ENCODE measurements at places on chromosomes 1 and 21.
A peak's percentile ranks its signal among the peaks of the same experiment; 100 is the strongest.

DNA sequence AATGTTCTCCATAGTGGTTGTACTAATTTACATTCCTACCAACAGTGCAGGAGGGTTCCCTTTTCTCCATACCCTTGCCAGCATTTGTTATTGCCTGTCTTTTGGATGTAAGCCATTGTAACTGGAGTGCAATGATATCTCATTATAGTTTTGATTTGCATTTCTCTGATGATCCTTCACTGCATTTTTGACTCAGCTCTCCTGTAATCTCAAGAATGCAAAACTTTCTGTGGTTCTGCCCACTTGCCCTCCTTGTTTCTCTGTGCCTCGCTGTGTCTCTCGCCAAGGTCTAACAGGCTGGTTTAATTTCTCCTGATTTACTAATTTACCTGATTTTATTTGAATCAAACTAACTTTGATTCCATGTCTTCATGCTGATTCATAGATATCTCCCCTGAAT is 407.9 kb downstream of the ZP4 start:
- DNase-seq = no peak

- DNase-seq = no peak
Measured at GRCh38 chr1:8858112-8858668, 20.3 kb downstream of the ENO1 start.

DNA sequence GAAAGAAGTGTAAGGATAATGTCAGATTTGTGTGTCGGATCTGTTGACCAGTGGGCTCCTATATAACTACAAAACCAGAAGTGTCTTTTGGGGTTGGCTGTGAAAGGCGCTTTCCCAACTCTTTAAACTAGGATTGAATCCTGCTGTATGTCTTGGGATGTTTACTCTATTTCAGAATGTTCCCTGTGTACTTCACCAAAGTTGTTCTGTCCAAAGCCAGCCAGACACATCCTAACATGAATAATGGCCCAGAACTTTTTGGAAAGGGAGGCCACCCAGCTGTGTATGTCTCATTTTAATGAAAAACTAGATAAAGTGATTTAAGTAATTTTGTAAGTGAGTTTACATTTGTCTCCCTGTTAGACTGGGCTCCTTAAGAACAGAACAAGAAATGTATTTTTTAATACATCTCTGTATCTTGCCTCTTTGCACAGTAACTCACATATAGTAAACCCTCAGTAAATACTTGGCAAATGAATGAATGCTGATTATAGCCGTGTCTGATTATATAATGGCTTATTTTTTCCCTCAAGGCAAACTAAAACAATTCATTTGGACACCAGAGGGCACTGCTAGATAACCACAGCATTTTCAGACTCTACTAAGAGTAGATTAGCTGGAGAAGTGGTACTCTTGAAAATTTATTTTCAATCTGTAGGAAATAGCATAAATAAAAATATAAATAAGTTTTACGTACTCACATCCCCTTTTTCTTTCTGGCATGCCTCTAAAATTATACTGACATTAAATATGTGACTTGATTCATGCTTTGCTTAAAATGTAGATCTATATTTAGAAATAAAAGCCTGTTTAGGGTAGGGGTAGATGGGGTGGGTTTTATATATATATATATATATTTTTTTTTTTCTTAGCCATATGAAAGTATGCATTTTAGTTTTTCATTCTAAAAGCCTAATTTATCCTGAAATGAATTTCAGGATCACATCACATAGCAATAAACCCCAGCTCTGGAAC is 23.8 kb downstream of the TSEN15 start:
- DNase-seq = peak; percentile 34

DNA sequence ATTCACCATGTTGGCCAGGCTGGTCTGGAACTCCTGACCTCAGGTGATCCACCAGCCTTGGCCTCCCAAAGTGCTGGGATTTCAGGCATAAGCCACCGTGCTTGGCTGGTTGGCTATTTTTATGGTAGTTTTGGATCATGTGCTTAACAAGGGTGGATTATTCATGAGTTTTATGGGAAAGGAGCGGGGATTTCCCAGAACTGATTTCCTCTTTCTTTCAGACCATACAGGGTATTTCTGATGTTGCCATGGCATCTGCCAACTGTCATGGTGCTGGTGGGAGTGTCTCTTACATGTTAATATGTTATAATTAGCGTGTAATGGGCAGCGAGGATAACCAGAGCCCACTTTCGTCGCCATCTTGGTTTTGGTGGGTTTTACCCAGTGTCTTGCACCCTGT is 3.2 kb downstream of the TRPM2 start:
- no peak for DNase-seq

GRCh38 chr1:166165661-166166328 is 1.0 kb downstream of the FAM78B start:
- DNase-seq = peak; percentile 9

DNA sequence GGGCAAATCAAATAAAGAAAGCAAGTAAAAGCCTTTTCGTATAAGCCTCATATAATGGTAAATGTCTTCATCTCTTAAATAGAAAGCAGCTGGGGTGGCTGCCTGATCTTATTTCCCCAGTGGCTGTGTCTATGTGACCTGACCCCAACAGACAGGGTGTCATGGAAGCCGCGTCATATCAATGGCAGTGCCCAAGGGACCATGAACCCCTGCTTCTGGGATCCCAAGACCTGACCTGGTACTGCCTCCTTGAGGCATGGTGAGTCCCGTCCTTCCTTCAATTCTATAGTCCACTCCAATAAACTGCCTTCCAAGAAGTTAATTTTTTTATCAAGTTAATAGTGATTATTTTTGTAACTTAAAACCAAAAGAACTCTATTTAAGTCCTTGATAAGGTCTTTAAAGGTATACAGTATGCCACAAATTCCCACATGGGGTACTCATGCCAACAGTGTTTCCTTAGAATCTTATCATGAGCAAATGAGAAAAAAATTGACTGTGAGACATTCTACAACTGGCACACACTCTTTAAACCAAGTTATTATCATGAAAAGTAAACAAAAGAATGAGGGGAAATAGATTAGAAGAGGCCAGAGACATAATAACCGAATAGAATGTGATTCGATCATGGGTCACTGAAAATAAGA is 104.6 kb downstream of the ADSS2 start:
- DNase-seq = no peak

DNA sequence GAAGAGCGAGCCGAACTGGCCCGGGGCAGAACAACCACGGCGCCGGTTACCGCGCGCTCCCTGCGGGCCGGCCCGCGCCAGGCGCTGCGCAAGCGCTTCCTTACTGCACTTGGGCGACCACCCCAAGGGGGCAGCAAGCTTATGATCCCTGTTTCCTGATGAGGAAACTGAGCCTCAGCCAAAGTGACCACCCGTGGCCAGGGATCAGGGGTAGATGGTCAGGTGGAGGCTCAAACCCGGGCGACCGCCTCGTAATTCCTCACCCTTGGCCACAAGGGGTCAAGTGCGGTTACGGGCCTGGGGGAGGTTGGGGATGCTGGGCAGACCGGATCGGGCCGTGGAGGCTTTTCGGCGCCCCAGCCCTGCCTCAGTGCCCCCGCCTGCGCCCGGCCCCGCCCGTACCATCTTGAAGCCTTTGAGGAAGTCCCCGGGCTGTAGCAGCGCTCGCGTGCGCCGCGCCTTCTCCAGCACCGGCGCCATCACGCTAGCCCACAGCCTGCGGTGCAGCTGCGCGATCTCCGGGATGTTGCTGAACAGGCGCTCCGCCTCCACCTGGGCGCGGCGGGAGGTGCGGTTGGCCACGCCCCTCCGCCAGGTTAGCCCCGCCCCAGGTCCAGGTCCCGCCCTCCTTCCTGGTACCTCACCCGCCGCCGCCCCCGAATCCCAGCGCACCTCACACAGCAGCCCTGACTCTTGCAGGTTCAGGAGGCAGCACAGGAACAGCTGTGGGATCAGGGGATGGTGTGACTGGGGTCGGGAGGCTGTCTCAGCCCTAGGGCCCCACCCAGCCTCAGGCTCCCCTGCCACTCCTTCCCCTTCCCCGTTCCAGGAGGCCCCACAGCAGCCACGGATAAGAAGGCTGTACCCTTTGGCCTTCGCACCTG is 5.4 kb upstream of the TNFRSF25 start:
- DNase-seq = no peak

DNA sequence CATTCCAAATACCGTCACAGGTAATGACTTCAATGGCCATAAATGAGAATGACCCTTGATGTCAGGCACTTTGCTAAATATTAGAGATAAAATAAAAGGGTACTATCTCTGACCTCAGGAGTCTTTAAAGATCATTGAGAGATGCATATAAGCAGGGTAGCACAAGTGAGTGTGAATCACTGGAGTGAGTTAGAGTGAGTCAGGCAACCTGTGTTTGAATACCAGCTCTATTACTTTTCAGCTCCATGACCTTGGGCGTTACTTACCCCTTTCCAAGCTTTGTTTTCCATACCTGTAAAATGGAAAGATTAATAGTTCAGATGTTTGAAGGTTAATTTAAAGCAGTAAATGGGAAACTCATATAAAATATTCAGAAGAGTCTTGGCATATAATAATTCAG is 1058.0 kb upstream of the ADGRL4 start:
- no peak for DNase-seq

DNA sequence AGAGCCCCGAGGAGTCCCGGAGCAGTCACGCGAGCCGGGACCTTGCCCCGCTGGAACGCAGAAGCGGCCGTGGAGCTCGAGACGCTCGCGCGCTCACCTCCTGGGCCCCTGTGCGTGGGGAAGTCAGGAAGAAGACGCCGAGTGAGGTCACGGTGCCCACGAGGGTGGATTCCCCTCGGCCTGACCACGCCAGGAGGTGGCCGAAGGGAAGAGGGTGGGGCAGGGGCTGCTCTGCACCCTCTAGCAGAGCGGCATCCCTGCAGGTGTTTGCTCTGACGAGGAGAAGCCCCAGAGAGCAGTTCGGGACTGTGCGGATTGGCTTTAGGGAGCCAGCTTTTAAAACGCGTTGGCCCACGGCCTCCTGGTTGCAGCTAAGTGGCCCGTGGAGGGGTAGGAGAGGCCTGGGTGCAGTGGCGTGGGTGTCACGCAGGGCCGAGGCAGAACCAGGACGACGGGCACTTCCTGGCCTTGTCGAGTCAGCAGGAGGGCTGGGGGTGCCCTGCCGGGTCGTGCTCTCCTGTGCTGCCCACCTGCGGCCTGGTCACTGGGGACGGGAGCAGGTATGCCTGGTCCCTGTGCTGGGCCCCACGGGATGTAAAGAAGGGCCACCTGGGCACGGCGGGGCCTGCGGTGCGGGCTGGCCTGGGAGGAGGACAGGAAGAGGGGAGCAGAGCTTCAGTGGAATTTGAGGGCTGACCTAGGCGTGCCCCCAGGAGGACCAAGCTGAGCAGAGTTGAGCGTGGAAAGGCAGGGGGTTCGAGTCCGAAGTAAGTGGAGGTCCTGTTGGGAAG is 1.0 kb downstream of the PDXK start:
- no peak for DNase-seq

DNA sequence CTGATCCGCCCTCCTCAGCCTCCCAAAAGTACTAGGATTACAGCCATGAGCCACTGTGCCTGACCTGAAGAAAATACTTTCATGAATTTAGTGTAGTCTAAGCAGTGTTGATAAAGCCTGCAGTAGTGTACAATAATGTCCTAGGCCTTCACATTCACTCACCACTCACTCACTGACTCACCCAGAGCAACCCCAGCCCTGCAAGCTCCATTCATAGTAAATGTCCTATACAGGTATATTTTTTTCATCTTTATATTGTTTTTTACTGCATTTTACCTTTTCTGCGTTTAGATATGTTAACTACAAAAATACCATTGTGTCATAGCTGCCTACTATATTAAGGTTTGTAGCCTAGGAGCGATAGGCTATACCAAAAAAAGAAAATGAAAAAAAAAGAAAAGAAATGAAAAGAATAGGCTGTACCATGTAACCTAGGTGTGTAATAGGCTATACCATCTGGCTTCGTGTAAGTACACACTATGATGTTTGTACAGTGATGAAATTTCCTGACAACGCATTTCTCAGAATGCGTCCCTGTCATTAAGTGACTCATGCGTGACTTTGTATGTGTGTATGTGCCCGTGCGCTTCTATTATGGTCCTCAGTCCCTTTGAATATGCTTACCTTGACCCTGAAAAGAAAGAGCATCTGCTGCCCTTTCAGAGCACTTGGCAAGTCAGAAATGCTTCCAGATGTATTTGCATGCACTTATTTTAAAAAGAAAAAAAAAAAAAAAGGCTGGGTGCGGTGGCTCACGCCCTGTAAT is 9.2 kb upstream of the SLAMF8 start:
- no peak for DNase-seq

DNA sequence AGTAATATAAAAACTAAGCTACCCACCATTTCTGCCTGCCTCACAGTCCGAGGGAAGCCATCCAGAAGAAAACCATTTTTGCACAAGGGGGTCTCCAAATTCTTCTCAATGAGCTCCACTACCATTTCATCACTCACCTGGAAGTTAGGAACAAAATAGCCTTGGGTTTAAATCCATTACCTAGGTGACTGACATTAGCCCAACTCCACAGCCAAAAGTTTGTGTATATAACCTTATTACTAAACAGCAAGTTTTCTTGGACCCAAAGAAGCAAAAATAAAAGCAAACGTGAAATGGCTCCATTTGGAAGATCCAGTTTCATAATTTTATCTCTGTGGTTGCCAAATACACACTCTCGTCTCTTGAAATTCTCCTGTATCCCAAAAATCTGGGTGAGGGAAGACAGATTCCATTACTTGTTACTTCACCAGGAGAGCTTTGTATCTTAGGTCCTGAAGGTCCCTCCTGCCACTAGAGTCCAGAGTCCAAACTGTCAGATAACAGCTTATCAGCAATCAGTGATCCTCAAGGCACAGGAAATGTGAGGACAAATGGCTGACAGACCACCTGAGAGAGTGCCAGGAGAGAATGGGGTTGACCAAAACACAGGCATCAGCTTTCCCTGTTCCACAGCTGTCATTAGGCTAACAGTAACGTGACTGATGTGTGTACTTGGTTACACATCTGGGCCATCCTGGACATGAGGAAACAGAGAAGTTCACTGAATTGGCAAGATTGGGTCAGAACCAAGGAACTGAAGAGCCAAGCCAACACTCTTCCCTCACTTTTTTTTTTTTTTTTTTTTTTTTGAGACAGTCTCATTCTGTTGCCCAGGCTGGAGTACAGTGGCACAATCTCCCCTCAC is 14.9 kb downstream of the AK2 start:
- DNase-seq = no peak

DNA sequence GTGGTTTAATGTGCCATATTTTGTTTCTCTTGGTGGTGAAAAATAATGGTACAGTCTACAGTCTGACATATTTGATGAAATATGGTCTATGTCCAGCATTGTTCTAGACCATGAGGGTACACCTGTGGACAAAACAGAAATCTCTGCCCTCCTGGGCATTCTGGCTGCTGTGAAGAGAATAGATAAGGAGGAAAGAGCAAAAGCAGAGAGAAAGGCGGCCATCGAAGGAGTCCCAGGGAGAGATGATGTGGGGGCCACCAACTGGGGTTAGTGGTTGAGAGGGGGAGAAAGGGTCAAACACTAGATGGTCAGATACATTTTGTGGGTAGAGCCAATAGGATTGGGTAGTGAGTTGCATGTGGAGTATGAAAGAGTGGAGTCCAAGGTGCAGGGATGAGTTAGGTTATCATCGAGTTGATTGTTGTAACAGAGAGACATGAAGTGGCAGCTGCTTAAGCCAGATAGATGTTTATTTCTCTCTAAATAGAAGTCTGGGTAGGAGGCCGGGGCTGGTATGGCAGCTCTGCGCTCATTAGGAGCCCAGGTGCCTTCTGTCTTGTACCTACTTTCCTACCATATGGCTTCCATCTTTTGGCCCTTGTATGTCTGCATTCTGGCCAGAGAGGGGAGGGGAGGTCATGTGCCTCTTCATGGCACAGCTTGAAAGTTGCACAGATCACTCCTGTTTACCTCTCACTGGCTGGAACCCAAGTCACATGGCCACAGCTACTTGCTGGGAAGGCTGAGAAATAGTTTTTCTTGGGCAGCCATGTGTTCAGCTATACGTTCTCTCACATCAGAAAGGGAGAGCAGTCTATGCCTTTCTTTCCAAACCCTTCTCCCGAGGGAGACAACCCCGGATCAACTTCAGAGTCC is 13.0 kb downstream of the UBE4B start:
- no peak for DNase-seq
